Hepatocyte (in vitro differentiated cells): ENCODE measurements at places on chromosomes 5 and 9. TPM values are rescaled to one million over a fixed set of nuclear protein-coding genes. Genes with fewer than 3 reads are reported as not detected.

DNA sequence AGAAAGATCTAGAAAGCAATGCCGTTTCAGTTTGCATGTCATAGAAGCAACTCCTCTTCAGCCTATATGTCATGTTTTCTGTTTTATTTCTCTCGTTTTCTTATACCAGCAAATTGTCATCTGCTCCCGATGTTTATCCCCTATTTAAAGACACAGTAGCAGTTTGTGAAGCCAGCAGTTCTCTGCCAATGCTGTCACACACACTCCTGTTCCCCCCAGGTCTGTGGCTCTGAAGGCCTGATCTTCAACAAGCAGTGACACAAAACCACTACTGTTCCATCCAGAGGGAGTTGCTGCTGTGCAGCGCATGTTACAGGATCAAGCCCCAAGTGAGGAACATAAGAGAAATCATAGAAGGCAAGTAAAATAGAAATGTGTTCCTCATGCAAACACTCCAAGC, 364.1 kb upstream of the SLC30A5 start:
- no peak for DNase-seq

DNA sequence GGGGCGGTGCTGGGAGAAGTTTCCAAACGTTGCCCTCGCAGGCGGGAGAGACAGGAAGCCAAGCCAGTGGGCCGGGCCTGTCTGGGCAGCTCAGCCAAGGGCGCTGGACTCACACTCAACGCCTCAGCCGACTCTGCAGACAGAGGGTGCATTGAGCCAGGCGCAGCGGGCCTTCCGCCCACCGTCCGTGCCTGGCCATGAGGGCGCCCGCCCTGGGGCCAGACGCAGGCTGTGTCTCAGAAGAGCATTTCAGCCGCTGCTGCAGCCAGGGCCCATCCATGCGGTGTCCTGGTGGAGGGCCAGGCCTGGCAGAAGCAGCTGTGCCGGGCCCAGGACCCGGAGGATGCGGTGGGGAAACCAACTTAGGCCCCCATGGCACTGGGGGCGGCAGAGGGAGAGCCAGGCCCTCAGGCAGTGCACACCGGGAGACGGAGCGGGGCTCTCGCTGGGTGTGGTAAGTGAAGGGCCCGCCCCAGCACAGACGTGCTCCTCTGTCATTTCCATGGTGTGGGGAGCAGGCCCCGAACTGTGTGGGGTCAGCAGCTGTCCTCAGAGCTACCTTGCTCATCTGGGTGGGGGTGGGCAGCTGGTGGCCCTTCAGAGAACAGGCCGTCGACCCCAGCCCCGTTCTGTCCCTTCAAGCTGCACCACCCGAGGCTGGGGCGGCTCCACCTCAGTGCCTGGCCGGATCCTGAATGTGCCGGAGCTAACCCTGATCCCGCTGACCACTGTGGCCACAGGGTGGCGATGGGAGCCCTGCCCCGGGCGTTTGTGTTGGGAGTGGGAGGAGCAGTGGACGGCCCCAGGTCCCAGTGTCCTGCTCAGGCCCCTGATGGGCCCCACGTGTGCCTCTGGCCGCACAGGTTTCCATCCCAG, 18.0 kb downstream of the DNLZ start:
- DNase-seq: peak; percentile 83

GRCh38 chr9:87592554-87593358, 95.1 kb downstream of the DAPK1 start:
- peak; percentile 52 for DNase-seq

- peak; percentile 90 for DNase-seq
Measured at GRCh38 chr5:39424736-39425637, at the start of gene DAB2. TSS of gene DAB2 (minus strand) at chr5:39424980. CDS start at chr5:39394320, 30,660 bp downstream.

- DNase-seq: no peak
Measured at GRCh38 chr9:7298123-7298522, 501.5 kb downstream of the DMAC1 start.

DNA sequence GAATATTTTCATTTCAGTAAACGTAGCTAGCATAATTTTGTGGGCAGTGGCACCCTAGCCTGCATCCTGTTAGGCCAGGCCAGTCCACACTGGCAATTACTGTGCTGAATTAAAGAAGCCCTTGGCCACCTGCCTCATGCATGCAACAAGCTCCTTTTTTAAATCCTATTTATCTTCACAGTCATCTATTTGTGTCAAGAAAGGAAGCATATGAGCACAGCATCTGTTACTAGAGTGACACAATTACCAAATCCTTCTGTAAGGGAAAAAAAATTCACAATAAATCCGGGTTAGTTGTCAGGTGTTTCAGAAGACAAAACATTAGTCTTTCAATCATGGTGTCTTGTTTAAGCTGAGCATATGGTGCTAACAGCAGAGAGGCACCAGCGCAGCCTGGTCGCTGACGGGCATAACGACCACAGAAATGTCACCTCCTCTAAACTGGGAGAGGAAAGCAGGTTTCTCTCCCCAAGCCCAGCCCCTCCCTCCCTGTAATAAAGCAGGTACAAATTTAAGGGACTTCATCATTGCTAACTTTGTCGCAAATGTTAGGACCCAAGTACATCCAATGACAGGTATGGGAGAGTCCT, 520.6 kb downstream of the CTNND2 start:
- no peak for DNase-seq

DNA sequence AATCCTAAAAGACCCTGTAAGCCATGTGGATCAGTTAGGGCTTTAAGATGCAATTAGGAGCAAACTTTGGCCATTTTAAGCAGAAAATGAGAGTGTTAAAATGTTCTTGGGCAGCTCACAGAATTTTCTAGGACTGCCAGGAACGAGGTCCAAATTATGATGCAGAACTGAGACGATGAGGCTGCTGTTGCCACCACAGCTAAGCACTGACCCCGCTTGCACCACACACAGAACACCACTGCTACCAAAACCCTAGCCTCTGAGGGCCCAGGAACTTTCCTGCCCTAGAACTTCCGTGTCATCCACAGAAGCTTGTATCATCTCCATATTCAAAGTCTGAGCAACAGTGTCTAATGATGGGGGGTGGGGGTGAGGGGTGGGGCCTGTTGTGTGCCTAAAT, 41.0 kb upstream of the PCSK1 start:
- DNase-seq: no peak

- DNase-seq: peak; percentile 63
Measured at GRCh38 chr5:73596705-73597328, 29.2 kb upstream of the ARHGEF28 start.

DNA sequence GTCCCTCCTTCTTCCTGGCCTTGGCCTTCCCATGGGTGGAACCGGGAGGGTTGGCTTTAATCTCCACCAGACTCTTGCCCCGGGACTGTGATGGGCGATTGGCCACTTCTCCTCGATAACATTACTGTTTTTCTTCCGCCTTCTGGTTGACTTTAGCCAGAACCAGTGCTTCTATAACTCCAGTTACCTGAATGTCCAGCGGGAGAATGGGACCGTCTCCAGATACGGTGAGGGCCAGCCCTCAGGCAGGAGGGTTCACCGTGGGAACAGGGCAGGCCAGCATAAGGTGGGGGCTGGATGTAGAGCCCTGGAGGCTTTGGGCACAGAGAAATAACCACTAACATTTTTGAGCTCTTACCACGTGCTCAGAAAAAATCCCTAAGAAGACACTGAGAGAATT, 967 bp downstream of the ORM2 start:
- no peak for DNase-seq

GRCh38 chr5:128082551-128083032, 974 bp upstream of the SLC12A2 start:
- DNase-seq: no peak

- DNase-seq: no peak
Measured at GRCh38 chr5:143008809-143009521, 238.8 kb downstream of the ARHGAP26 start.

- peak; percentile 63 for DNase-seq
Measured at GRCh38 chr9:136527721-136528710, 17.8 kb downstream of the NOTCH1 start.

- no peak for DNase-seq
Measured at GRCh38 chr9:131290036-131290766, 678 bp downstream of the PLPP7 start.

- no peak for DNase-seq
Measured at GRCh38 chr9:10168241-10168640, 444.6 kb downstream of the PTPRD start.

DNA sequence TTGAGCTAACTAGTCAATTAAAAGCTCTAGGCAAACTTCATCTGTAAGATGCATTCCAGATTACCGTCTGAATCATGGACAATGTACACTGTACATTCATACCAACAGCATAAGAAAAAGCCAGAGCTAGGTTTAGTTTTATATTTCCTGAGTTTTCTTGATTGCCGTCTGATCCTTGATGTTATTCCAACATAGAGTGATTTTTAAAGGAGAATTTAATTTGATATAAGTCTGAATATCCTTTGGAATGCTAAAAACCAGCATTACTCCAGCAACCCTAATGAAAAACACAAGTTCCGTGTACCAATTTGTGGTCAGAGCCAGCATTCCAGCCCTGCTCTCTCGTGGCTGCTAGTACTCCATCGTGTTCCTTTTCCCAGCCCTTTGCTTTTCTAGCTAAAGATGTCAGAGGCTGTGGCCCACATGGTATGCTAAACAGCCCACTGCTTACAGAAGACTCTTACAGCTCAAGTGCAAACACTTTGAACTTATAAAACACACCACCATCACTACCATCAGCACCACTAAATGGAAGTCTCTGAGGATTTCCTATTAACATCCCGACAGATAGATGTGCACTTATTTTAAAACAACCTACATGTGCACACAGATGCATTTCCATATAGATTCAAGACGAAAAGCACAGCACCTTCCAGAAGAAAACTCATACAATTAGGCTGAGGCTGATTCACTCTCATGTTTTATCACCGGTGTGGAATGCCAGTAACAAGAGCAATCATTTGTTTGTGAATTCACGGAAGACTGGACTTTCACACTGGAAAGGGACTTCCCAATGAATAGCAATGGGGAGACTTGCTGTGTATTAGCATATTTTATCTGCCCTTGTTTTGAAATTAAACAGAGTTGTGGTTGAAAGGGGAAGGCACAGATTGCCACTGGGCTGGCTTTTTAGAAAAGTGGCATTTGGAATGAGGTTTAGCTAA, 246.9 kb upstream of the GAS1 start:
- peak; percentile 38 for DNase-seq

- no peak for DNase-seq
Measured at GRCh38 chr5:150062216-150062922, 24.0 kb downstream of the CSF1R start.

GRCh38 chr9:98321269-98321668, 65.8 kb upstream of the TBC1D2 start:
- no peak for DNase-seq

- DNase-seq: no peak
Measured at GRCh38 chr5:52881468-52881867, 93.8 kb downstream of the ITGA1 start.

- DNase-seq: no peak
Measured at GRCh38 chr5:131630963-131631350, 4.1 kb downstream of the RAPGEF6 start.

Gene IFNA2
- polyA plus RNA-seq: not detected in 2 replicates

Gene MRPL36
- polyA plus RNA-seq: 96.9 and 107 TPM in 2 replicates

Gene CHSY3
- polyA plus RNA-seq: 16.0 and 18.1 TPM in 2 replicates

Gene NR2F1-AS1
- 8.6 and 9.3 TPM in 2 replicates for polyA plus RNA-seq

Gene CKMT2
- polyA plus RNA-seq: 5.3 and 7.8 TPM in 2 replicates

Gene CMBL
- polyA plus RNA-seq: 16.7 and 24.1 TPM in 2 replicates

Gene PCDHGA8
- 0.28 and 0.53 TPM in 2 replicates for polyA plus RNA-seq

Gene EMB
- polyA plus RNA-seq: 6.3 and 8.0 TPM in 2 replicates

Gene S1PR3
- 13.2 and 21.4 TPM in 2 replicates for polyA plus RNA-seq

Gene GPR151
- not detected in 2 replicates for polyA plus RNA-seq

Gene DCTN4
- 18.3 and 22.9 TPM in 2 replicates for polyA plus RNA-seq

Gene MPDZ
- 16.7 and 19.3 TPM in 2 replicates for polyA plus RNA-seq

Gene FAM221B
- polyA plus RNA-seq: 0.26 TPM in 1 of 2 replicates, not detected in the other

Gene NPDC1
- 69.8 and 72.7 TPM in 2 replicates for polyA plus RNA-seq

Gene SAXO1
- 0.04 and 0.17 TPM in 2 replicates for polyA plus RNA-seq
